Kasumi-1 (cell line): ENCODE measurements at places on chromosomes 1 and 21.

GRCh38 chr1:35631396-35631795, 9.9 kb downstream of the PSMB2 start:
- no peak for DNase-seq

- no peak for DNase-seq
Measured at GRCh38 chr1:160548960-160549664, 26.1 kb upstream of the SLAMF6 start.

- no peak for DNase-seq
Measured at GRCh38 chr21:42414928-42415769, 11.4 kb downstream of the UBASH3A start.

DNA sequence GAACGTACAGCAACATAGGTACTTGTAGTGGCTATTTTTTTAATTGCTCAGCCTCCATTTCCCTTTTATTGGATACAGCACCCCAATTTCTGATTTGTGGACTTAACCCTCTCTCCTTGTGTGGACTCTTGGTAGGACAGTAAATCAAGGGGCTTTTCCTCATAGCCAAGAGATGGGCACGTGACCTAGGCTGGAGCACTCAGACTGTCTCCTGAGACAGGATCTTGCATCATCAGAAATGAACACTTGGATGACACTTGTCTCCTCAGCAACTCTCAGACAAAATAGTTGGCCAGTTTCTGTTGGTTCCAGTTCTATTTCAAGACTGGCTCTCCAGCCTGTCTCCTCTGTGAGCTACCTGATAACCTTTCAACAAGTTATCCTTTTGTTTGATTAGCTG, 112.9 kb upstream of the ZNF678 start:
- DNase-seq, result no peak

- DNase-seq, result no peak
Measured at GRCh38 chr1:171128463-171128862, 37.8 kb downstream of the FMO3 start.

DNA sequence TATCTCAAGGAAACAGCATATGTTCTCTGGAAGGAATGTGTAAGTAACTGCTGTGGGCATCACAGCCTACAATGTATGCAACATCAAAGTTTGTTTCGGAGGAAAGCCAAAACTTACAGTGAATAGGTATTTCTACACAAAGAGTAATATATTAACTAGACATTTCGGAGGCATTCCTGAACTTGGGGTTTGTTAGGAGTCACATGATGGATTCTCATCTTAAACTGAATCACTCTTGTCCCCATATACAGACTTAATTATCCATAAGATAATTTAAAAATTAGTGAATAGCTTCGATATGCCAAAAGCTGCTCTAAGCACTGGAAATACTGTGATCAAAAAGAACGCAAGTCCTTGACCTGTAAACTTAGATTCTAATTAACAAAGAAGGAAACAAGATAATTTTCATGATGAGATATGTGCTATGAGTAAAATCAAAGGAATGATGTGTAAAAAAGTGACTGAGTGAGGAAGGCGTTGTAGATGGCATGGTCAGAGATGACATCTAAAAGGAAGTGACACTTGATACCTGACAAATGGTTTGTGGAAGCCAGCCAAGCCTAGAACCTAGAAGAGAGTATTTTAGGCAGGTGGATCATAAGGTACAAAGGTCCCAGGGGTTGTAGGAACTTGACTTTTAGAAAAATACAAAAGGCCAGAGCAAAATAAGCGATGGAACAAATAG, 273.1 kb downstream of the MRPL39 start:
- DNase-seq, result no peak

GRCh38 chr1:152461544-152461943, 47.5 kb upstream of the CRNN start:
- DNase-seq, result peak; percentile 80

DNA sequence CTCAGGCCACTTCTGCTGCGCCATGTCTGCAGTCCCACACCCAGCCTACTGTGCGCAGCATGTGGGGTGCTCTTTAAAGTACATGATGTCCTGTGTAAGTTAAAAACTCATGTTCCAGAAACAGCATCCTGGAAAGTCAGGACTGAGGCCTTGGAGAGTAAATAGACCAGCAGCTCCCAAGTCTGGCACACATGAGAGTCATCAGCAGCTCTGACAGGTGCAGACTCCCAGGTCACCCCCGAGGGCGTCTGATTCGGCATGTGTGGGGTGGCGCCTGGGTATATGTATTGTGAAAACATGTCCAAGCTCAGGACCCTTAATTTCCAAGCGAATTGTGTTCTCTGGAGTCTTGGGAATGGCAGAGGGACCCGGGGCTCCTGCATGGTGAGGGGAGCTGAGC, 120.1 kb upstream of the RUNX3 start:
- DNase-seq, result no peak

DNA sequence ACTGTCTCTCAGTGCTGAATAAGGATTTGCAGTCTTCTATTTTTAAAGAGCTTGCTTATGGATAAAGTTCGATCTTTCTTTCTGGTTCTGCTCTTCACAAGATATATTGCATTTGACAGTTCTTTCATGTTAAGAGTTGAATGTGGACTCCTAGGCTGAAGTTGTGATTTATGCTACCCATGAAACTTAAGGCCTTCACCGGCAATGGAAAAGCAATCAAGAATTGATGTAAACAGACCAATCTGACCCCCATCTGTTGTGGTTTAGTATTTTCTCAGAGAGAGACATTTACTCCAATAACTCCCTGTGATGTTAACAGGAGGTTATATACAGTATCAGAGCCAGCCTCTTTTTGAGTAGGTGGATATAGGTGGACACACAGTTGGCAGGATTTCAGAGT, 165.8 kb downstream of the PAPPA2 start:
- DNase-seq, result no peak
